ENCODE measurements at places on chromosomes 11 and 22. TPM values are rescaled to one million over a fixed set of nuclear protein-coding genes. Genes with fewer than 3 reads are reported as not detected.

C11orf21 gene
- 7.8 TPM for total RNA-seq

GRCh38 chr11:21514316-21514715 is 678.6 kb upstream of the ANO5 start:
- DNase-seq: no peak

DNA sequence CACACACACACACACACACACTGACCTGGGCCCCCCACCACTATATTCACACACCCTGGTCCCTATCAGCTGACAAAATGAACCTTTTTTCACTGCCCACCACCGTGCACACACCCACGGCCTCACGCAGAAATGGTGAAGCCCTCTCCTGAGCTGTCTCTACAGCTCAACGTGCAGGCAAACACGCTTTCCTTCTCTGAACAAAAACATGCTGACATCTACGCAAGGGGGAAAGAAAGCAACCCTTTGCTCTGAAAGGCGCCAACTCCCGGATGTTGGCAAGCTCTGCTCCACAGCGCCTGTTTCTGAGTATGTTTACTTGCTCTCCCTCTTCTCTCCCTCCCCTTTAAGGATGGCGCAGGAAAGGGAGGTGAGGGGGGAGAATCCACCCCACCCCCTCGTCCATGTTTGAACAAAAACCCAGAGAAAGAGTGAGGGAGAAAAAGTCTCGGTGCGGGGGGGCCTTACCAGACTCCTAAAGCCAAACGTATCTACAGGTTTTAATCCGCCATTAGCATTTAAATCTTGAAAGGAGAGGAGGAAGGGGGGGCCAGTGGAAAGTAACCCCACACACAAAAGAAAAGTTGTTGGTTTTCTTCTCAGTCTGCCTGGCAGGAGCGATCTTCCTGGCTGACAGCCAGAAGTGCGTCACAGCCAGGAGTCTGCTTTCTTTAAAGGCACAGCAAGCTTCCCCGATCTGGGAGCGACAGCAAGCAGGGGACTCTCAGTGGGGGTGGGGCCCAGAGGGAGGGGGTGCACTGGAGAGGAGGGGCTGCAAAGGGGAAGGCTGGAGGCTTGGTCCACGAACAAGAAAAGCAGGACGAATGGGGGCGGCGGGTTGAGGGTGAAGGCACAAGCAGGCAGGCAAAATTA is 39.6 kb downstream of the NUMA1 start:
- DNase-seq: peak; percentile 64

DNA sequence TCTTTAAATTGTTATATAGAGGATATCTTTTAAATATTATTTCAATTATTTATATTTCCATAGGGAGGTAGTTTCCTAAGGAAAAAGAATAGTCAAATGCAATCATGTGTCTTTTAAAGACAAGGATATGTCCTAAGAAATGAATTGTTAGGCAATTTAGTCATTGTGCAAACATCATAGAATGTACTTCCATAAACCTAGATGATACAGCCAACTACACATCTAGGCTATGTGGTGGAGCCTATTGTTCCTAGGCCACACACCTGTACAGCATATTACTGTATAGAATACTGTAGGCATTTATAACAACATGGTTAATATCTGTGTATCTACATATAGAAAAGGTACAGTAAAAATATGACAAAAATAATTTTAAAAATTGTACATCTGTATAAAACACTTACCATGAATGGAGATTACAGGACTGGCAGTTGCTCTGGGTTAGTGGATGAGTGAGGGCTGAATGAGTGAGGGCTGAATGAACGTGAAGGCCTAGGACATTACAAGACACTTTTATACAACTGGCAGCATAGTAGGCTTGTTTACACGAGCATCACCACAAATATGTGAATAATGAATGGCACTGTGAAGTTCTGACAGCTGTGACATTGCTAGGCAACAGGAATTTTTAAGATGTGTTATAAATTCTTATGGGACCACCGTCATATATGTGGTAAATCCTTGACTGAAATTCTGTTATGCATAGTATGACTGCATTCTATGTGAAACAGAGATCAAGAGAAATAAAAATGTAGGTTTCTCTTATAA is 1879.0 kb upstream of the RAG2 start:
- DNase-seq: no peak

DNA sequence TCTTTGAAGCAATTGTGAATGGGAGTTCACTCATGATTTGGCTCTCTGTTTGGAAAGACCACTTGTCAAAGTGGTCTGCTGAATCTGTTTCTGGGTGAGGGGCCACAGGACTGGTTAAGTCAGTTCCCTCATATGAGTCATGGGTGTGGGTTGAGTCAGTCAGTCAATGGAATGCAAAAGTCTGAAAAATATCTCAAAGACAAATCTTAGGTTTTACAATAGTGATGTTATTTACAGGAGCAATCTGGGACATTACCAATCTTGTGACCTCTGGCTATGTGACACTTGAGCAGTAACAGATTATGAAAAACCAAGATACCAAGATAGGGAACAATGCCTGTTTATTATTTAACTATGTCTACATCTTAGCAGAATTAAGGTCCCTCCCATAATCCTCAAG is 311.6 kb downstream of the AASDHPPT start:
- DNase-seq: no peak

Data from activated naive CD4-positive, alpha-beta T cell treated with anti-CD3 and anti-CD28 coated beads, Interleukin-2, amount 50 U/mL, for 72 hours (primary cell).